ENCODE measurements at places on chromosomes 2 and 18.

GRCh38 chr18:3520230-3521085, 70.5 kb downstream of the TGIF1 start:
- DNase-seq, result no peak

DNA sequence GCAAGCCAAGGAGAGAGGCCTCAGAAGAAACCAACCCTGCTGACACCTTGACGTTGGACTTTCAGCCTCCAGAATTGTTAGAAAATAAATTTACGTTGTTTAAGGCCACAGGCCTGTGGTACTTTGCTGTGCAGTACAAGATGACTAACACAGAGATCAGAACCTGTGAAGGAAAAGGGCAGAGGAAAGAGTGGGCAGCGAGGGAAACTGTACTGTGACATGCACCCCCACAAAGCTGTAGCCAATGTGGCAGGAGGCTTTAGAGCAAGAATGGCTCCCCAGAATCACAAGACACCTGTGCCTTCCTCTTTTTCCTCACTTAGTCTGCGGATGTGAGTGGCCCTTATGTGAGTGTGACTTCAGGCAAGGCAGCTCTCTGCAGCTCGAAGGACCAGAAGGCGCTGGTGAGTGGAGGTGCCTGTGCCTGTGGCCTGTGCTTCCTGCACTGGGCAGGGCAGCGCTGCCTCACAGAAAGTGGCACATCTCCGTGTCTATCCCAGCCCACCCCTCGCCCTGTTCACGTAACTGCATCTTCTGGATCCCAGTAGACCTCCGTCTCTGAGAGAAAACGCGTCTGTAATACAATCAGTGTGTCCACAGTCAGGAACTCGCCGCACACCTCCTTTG, 89.5 kb downstream of the MRPS9 start:
- DNase-seq, result no peak

DNA sequence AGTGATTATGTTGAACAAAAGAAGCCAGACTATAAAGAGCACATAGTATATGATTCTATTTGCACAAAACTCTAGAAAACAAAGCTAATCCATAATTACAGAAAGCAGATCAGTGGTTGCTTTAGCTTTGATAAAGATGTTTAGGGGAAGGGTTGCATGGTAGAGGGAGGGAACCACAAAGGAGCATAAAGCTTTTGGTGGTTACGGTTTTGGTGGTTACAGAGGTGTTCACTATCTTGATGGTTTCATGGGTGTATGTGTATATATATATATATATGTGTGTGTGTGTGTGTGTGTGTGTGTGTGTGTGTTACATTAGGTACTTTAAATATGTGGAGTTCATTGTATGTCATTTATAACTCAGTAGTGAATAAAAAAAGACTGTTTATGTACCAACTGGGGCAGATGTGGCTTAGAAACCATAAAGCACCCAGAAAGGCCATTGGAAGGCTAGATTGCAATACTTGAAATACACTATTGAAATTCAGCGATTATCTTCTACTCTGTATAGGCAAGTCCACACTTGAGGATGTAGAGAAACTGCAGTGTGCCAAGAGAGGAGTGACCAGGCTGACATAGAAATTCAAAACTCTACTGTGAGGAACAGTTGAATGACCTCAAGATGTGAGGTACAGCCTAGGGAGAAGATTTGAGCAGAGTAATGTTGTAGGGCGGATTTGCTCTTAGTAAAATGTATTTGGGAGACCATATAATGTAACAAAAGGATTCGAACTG, 60.6 kb downstream of the CAB39 start:
- DNase-seq, result no peak

- no peak for DNase-seq
Observed at GRCh38 chr2:109005686-109006204, 16.7 kb upstream of the EDAR start.

DNA sequence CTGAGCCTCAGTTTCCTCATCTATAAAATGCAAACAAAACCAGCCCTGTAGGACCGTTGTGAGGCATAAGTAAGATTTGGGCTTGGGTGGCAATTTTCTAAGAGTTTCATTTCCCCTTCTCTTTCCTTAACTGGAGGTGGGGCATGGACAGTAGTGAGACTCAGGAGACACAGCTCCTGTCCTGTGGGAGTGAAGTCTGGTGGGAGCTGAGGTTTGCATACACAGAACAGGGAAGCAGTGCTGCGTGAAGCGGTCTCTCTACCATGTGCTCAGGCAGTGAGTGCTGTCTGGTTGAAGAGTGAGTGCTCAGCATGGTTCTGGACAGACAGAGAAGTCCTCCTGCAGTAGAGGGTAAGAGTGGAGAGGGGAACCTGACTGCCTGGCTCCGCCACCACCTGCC, 62.3 kb upstream of the MCFD2 start:
- no peak for DNase-seq

DNA sequence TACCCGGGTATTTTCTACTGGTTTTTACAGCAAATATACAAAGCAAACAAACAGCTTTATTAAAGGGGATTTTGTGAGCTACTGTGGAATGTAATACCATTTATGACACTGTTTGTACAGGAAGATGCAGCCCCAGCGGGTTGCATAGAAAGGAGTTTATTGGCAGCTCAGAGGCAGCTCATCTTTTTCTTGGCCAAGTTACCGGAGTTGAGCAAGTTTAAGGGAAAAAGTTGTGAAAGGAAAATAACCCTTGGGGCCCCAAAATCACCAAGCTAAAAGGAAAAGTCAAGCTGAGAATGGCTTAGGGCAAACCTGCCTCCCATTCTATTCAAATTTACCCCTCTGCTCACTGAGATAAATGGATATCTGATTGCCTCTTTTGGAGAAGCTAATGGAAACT, 60.8 kb downstream of the MOB4 start:
- DNase-seq, result no peak

- DNase-seq, result no peak
Observed at GRCh38 chr2:142300517-142300916, 169.7 kb upstream of the LRP1B start.

GRCh38 chr2:112118148-112118547, 20.0 kb upstream of the FBLN7 start:
- no peak for DNase-seq

- no peak for DNase-seq
Observed at GRCh38 chr2:13113002-13113401, 396.3 kb downstream of the TRIB2 start.

DNA sequence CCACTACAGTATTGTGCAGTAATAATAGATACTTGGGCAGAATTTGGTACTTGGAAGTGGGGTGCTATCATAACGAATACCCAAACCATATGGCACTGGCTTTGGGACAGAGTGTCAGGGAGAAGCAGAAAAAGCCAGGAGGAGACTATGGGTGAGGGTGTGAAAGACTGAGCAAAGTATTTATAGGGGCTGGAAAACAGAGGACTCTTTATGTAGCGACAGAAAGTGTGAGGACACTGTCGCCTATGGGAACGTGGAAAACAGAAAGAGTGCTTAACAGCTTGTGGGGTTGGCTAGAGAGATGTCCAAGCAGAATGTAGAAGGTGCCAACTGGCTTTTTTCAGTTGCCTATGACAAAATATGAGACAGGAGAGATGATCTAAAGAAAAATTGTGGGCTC, 40.7 kb upstream of the PLEKHM3 start:
- DNase-seq, result no peak

Measured in stimulated activated CD8-positive, alpha-beta memory T cell treated with anti-CD3 and anti-CD28 coated beads, Interleukin-4, amount 100 ng/mL, for 1 hour (primary cell).